Right lung (tissue), 10 donors: ENCODE measurements at places on chromosomes 4 and X. TPM values are rescaled to one million over a fixed set of nuclear protein-coding genes. Genes with fewer than 3 reads are reported as not detected.

DNA sequence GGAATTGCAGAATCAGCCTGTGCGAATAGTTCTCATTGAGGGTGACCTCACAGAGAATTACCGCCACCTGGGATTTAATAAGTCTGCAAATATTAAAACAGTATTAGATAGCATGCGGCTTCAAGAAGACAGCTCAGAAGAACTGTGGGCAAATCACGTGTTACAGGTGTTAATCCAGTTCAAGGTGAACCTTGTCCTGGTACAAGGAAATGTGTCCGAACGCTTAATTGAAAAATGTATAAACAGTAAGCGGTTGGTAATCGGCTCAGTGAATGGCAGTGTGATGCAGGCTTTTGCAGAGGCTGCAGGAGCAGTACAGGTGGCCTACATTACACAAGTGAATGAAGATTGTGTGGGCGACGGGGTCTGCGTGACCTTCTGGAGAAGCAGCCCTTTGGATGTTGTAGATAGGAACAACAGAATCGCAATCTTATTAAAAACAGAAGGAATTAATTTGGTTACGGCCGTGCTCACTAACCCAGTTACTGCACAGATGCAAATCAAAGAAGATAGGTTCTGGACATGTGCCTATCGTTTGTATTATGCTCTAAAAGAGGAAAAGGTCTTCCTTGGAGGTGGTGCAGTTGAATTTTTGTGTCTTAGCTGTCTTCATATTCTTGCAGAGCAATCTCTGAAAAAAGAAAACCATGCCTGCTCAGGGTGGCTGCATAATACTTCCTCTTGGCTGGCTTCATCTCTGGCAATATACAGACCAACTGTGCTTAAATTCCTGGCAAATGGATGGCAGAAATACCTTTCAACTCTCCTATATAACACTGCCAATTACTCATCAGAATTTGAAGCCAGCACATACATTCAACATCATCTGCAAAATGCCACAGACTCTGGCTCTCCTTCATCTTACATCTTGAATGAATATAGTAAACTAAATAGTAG lies 10.7 kb downstream of the BBS12 start:
- DNase-seq: no peak

- no peak for DNase-seq
Measured at GRCh38 chrX:140709421-140709846, at the start of gene LINC00632. TSS of gene LINC00632 (plus strand) at chrX:140709759.

DNA sequence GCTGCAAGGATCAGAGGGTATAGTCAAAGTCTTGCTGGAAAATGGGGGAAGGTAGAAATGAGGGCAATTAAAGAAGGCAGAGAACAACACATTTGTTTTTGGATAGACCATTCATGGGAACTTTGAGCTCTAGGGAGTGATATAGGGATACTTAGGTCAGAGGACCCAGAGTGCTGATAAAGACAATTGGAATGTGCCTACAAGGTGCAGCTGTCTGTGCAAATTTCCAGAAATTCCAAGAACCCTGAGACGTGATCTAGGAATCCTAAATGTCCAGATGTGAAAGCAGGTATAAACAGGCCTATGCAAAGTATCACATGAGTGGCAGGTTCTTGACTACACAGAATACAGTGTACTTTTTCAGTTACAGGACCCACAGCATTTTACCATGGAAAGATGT lies 24.2 kb downstream of the FNIP2 start:
- DNase-seq: no peak

GRCh38 chr4:152992466-152992865 lies 56.3 kb downstream of the FHDC1 start:
- no peak for DNase-seq

- DNase-seq: no peak
Measured at GRCh38 chr4:6523251-6523650, 50.8 kb upstream of the PPP2R2C start.

GRCh38 chr4:148901075-148901705 lies 459.0 kb upstream of the NR3C2 start:
- DNase-seq: no peak

Gene RTL9
- 0.34 TPM for polyA plus RNA-seq

Gene BCLAF3
- polyA plus RNA-seq: 17.9 TPM

Gene MAP7D2
- polyA plus RNA-seq: 0.30 TPM
